ENCODE measurements at places on chromosomes 2 and 18. TPM values are rescaled to one million over a fixed set of nuclear protein-coding genes. Genes with fewer than 3 reads are reported as not detected.

DNA sequence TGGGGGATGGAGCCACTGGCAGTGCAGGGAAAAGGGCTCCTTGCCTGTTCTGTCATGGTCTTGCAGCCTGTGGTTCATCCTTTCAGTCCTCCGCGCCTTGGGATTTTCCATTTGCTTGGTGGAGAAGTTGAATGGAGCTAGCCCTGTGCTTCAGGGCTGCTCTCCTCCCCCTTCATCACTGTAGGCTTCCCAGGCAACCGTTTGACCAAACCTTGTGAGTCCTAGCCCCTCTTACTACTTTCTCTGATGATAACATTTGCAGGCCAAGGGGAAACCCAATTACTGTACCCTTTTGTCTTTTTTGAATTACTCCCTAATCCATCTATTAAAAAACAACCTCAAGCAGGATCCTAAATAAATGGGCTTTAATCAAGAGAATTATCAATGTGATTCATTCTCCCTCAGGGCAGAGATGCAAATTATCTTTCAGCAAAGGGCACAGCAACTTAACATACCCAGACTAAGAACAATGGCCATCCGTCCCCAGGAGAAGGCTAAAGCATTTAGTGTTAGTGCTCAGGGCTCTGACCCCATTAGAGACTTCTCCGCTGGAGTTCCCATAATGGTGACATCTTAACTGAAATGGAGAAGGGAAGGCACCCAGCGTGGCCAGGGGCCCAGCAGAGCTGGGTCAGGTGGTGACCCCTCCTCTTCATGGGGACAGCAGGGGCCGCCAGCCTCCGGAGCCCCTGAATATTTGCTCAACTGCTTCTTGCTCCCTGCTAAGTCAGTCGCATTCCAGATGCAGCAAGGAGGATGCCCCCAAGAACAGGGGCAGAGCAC lies 40.7 kb downstream of the RHOB start:
- DNase-seq = no peak

DNA sequence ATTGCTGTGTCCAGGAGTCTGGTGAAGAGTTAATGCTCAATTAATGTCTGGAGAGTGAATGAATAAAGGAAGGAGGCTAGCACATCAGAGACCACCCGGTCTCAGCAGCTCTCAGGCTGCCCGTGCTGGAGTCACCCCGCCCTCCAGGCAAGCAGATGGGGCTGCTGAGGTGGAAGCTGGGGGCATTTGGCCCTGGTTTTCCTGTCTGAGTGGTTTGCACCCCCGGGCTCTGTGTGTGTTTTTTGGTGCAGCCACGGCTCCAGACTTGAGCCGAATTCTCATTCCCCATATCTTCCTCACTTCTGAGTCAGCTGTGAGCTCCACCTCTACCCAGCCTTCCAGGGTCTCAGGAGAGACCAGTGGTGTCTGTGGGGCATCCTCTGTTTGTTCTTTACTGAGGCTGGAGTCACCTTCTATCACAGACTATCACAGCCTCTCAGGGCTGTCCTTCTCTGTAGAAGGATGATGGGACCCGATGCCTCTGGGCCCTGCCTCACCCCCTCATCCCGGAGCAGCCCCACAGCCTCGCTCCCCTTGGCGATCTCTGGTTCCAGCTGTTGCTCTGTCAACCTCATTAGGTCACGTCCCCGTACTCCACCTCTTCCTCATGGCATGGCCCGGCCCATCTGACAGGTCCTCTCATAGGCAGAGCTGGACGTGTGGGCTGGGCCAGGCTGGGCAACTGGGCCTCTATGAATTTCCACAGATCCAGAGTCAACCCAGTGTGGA lies 60.8 kb downstream of the HS1BP3 start:
- peak; percentile 48 for DNase-seq

GNLY gene
- not detected for total RNA-seq

DNA sequence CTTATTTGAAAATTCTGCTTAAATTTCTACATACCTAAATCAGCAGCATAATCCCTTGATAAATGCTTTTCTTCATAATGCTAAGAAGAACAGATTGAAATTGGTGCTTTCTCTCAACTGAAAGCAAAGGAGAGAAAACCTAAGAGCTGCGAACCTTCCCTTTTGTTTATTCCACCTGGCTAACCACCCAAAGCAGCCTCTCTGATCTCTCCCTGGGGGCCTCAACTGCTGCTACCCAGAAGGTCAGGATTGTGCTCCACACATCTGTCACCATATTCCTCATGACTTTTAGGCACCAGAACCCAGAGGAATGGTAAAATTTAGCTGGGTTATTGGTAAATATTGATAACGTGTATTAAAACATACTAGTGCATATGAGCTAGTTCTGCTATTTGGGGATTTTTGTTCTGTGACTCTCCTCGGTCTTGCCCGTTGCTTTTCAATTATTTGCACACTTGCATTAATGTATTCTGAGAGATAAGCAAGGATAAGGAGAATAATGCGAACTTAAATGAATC lies 334.1 kb downstream of the RIT2 start:
- DNase-seq = no peak
